ENCODE measurements at places on chromosomes 6 and 20. TPM values are rescaled to one million over a fixed set of nuclear protein-coding genes. Genes with fewer than 3 reads are reported as not detected.

Gene MAPK14
- total RNA-seq, result 39.1 TPM

Gene LCA5
- total RNA-seq, result 0.32 TPM

Gene RNF182
- total RNA-seq, result not detected

Gene RNF114
- 47.5 TPM for total RNA-seq

Gene NDUFAF5
- total RNA-seq, result 24.3 TPM

Measured in activated CD4-positive, alpha-beta T cell treated with anti-CD3 and anti-CD28 coated beads for 36 hours (primary cell).